ENCODE measurements at places on chromosomes 3 and 15.

GRCh38 chr3:145089337-145089736 lies 1071.6 kb downstream of the PLOD2 start:
- DNase-seq = no peak

DNA sequence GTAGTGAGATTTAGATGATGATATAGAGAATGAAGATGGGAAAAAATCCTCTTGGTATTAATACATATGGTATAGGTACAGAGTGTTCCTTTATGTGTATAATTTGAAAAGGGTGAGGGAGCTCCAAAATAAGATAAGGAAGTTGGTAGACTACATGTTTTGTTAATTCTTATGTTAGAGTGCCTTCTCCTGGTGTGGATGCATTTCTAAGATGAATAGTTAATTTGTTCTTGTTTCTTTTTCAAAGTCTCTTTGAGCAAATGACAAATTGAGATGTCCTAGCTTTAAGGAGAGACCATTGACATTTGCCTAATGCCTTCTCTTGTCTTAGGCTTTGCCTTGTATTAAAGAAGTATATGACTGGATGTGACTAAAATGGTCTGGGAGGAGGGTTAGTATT lies 34.1 kb downstream of the AKAP13 start:
- no peak for DNase-seq

DNA sequence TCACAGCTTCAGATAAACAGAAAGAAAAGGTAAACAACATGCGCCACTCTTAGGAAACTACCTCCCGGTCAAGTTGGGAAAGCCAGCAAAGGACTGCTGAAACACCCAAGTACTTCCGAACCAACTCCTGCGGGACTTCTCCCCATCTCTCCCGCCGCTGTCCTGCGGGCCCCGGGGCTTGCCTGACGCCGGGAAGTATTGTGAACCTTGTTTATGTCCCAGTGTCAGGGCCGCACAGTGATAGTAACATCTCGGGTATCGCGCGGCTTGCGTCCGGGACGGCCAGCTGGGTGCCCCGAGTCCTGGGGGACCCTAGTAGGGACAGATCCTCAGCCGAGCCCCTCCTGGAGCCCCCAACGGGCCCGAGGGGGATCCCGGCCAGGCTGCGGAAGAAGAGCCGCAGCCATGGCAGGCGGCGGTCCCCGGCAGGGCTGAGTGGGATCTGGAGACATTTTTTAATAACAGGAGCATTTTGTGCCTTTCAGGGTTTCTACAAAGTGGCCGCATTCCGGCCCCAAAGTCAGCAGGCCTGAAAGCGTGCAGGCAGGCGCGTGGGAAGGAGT lies 756 bp downstream of the CLPX start:
- DNase-seq = peak; percentile 73

GRCh38 chr15:73433873-73434272 lies 9.1 kb upstream of the REC114 start:
- no peak for DNase-seq

DNA sequence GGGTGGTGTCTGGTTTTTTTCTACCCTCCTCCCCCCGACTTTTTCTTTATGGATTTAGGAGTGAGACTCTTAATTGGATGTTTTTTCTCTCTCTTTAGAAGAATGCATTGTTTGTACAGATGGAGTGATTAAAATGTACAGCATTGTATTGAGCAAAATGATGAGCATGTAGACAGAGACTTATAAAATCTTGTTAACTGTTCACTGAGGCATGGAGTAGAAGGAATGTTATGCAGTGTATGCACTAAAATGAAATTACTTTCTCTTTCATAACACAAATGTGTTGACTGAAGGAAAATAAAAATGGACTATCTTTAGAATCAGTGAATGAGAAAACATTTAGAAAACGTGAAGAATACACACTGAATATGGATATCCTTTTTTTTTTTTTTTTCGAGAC lies 39.8 kb downstream of the ZFAND6 start:
- no peak for DNase-seq

DNA sequence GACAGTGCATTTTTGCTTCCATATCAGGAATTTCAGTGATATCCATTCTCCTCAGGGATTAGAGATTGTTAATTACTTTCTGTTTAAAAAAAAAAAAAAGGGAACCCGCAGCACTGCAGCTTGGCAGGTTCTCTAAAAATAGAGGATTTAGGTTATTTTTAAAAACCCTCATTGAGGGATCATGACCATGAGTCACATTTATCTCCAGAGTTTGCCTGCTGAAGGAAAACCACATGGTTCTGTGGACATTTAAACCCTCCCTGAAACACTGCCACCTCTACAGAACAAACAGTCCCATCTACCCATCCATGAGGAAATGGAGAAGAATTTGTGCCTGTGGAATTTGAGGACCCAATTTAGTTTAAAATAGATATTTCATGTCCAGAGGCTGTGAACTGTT lies 66.2 kb upstream of the UBE2E1 start:
- DNase-seq = peak; percentile 45

DNA sequence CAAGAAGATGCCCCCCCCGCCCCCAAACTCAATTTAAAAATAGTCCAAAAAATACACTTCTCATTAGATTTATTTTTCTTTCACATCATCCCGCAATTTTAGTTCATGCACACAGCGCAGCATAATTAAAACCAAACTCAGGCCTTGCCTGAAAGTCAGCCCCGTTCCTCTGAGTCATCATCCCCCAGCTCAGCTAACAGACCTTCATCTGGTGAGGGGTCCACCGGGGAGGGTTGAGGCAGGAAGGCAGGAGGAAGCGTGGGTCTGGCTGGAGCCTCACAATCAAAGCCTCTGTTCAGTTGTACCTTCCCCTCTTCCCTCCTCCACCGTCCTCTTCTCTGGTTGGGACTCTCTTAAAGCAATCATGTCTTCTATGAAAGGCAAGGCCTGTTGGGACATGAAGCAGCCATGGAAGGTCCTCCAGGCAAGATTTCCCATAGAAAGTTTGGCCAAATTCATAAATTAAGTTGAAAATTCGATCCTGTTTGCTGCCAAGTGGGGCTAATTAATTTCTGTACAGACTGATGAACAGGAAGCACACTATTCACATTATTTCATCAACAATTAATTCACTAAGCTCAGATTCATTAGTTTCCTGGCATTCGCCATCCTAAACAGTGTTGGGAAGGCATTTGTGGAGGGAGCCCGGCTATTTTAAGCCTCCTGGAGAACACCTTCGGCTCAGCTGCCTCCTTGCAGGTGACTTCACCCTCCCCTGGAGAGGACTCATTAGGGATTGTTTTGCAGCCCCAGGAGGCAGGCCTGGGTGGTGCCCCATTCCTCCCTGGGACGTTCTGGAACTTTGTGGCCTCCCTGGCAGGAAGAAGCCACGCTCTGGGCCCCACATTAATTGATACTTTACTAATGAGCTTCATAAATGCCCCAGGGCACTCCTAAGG lies 72.3 kb upstream of the BNC1 start:
- DNase-seq = no peak

DNA sequence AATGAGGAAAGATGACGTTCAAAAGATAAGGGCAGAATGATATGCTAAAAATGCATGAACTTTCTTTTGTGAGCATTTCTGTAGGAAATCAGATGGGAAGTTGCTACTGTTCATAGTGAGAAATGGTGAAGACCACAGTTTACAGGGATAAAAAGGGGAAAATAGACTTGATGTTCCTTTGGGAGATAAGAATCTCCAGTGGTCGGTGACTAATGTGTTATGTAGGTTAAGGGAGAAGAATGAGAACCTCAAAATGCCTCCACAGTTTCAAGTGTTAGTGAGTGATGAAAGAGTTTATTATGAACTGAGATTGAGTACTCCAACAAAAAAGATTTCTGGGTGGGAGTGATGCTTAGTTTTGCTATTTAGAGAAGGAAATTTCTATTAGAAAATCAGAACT lies 247.2 kb downstream of the LSAMP start:
- no peak for DNase-seq

DNA sequence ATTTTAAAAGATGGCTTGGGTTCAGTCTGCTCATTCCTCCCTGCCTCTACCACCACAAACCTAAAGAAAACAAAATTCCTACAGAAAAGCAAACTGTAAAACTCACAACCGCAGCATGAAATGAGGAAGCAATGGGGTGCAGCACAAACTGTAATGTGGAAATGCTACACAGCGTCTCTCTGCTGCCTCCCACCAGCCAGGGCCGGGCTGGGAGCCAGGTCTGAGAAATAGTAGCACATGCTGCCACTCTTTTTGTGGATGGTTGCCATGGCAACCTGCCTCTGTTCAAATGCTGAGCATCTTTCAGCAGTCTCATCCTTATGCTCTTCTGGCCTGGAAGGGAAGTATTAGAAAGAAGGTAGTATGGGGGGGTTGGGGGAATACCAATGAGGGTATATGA lies 55.4 kb downstream of the EOMES start:
- DNase-seq = peak; percentile 70

DNA sequence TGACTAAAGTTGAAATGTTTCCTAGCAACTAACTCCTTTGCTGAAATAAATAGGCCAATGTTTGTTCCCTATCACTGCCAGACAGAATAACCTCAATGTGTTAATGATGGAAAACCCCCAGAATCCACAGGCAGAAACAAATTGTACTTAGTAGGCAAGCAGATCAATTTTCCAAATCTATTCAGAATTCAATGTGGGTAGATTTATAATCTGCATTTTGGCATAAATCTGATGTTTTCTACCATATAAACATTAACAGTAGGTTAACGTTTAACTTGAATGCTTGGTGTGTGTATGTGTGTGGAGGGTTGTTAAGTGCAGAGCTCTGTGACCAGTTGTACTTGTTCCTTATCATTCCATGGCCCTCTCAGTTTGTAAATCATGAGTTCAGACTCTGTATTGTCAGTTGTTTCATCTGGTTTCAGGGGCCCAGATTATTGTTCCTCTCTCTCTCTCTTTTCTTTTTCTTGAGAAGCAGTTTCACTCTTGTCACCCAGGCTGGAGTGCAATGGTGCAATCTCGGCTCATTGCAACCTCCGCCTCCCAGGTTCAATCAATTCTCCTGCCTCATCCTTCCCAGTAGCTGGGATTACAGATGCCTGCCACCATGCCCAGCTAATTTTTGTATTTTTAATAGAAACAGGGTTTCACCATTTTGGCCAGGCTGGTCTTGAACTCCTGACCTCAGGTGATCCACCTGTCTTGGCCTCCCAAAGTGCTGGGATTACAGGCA lies 32.8 kb downstream of the PLSCR1 start:
- DNase-seq = no peak

GRCh38 chr15:92053753-92054316 lies 200.3 kb downstream of the SLCO3A1 start:
- DNase-seq = no peak

DNA sequence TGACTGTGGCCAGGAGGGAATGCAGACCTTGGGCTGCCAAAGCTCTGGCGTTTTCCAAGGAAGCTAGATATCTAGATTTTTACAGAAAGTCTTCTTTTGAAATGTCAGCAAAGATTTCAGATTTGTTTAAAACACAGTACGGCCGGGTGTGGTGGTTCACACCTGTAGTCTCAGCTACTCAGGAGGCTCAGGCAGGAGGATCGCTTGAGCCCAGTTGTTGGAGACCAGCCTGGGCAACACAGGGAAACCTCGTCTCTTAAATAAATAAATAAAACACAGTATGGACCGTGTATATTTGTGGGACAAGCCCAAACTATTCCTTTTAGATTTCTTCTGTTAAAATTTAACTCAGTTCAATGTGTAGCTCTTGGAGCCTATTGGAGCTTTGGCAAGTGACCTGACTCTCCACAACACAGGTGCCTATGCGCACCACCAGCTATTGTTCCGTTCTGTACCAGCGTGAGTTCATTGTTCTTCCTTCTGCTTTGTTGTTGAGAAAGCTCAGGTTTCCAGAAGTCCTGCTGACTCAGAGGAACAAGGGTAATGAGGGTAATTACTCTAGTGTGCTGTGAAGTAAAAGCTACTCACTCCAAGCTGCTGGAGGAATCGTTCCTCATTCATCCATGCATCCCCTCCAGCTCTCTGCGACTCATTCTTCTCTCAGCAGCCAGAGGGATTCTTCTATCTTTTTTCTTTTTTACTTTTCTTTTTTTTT lies 73.1 kb upstream of the SLC6A6 start:
- DNase-seq = no peak

GRCh38 chr3:58776231-58776630 lies 109.7 kb upstream of the FAM3D start:
- DNase-seq = no peak

DNA sequence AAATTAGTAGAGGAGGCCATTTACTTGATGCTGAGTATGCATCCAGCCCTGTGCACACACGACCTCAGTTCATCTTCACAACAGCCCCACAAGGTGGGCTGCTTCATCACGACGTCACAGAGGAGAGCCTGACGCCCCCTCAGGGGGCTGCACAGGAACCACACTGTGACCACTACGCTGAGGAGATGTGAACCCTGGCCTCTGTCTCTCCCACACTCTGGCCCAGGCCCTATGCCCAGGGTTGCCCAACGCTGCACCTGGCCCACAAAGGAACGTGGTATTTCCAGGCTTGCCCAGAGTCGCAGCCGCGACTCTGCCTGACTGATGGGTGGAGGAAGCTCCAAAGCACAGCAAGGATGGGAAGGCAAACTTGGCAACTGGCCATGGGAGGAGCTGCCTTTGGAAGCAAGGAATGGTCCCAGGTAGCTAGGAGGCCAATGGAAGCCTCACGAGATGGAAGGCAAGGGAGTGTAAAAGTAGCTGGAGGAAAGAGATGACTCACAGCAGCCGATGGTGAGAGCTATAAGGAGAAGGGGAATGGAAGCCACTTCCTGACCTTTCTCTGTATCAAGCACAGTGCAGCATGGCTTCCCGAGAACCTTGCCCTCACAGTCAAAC lies 226.0 kb downstream of the KLF13 start:
- no peak for DNase-seq

DNA sequence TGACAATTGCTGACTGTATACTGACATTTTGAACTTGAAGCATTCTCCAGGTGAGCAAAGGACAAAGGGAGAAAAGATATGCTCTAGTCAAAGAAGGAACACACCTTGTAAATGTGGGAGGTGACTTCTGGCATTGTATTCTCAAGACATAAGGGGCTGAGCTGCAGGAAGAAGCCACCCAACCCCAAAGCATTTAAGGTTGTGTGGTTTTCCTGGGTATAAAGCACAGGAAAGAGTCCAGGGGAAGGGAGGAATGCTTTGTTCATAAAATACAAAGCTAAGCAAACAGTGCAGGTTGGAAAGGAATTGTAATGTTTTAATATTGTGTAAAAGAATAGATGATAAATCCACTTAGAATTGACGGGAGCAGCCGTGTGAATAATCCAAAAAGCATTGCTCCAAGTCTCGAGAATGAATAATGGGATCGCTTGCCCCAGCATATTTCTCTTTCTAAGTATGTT lies 102.4 kb upstream of the LRIG1 start:
- DNase-seq = no peak

GRCh38 chr3:23961066-23961465 lies 16.0 kb downstream of the NR1D2 start:
- peak; percentile 50 for DNase-seq

GRCh38 chr15:68576235-68576892 lies 2.4 kb upstream of the CORO2B start:
- DNase-seq = no peak

DNA sequence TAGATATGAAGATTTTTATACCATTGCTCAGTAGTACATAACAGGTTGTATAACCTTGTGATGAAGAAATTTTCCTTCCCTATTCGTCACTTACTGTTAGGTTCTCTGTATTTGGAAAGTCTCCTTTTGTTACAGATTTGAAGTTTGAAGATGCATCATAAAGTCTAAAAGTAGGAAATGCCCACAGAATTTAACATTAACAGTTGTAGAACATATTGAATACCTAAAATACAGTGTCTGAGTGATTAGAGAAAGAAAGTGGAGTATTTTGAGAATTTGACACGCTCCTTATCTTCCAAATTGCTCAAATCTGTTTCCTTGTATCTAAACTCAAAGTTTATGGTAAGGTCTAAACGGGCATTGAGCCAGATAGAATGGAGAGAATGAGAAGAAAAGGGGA lies 111.3 kb downstream of the MBNL1 start:
- DNase-seq = no peak

GRCh38 chr3:167830007-167830406 lies 94.5 kb downstream of the SERPINI1 start:
- DNase-seq = no peak

GRCh38 chr3:138338244-138338643 lies 8.6 kb upstream of the NME9 start:
- no peak for DNase-seq
